ENCODE measurements at places on chromosomes 5 and 9. TPM values are rescaled to one million over a fixed set of nuclear protein-coding genes. Genes with fewer than 3 reads are reported as not detected.

GRCh38 chr9:71767776-71768321 is 464 bp downstream of the CEMIP2 start:
- peak; percentile 14 for DNase-seq

GRCh38 chr5:170892196-170892595 is 30.4 kb downstream of the RANBP17 start:
- no peak for DNase-seq

DNA sequence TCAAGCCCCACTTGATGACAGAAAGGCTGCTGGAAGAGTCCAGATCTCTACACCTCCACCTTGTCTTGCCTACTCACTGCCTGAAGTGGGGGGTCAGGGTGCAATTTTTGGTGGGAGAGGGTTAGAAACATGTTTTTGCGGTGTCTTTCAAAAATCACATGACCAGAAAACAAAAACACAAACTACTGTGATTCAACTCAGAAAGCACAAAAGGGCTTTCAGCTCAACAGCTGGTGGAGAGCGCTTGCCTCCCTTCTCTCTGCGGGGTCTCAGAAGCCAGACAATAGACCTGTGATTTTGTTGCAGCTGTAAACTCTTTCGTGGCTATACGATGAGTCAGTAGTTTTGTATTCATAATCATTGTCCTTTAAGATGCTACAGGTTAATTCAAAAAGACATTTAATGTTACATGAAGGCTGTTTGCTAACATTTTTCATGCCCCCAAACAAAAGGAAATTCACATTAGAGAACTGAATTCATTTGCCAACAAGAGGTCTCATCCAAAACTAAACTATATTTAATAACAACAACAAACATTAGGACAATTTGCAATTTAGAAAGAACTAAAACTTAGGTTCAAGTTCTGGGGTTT is 172.6 kb upstream of the RAI14 start:
- DNase-seq, result no peak

- peak; percentile 41 for DNase-seq
These were observed 136.5 kb upstream of the STK32A start for GRCh38 chr5:147098233-147098790.

GRCh38 chr9:124003636-124004349 is 7.8 kb upstream of the LHX2 start:
- DNase-seq, result no peak

The NME5 gene
- total RNA-seq, result 3.7 TPM

The SAXO1 gene
- not detected for total RNA-seq

The TRIM36 gene
- total RNA-seq, result 0.49 TPM

The UGT3A1 gene
- total RNA-seq, result not detected
